Mesendoderm (in vitro differentiated cells): ENCODE measurements at places on chromosomes 11 and 22.

GRCh38 chr11:34585304-34585734 lies 35.6 kb upstream of the EHF start:
- no peaks in the 10 kb centered on the region for H3K4me1 ChIP-seq
- H3K4me3 ChIP-seq: no peak overlapping the region
- no peak overlapping the region for H3K27ac ChIP-seq

DNA sequence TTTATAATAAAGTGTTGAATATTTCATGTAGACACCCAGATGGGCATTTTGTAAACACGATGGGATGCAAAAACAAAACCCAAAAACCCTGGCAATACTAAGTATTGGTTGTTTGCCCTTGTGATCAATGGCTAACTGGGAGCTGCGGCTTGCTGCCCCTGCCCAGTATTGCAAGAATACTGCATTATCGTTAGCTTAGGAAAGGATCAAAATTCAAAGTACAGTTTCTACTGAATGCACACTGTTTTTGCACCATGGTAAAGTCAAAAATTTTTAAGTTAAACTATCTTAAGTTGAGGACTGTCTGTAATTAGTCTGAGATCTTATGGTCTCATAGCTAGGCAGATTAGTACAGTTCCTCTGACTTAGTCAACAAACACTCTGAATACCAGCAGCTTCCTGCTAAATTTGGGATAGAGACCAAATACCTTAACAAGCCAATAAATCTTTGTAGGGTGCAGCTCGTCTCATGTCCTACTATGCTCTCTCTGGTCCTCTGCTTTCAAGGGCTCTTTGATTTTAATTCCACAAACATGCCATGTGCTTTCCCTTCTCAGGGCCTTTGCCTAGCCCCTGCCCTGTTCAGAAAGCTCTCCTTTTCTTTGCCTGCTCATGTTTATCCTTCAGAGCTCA lies 4.0 kb downstream of the CCDC90B start:
- H3K27me3 ChIP-seq: no peaks in the 10 kb centered on the region
- no peaks in the 10 kb centered on the region for H3K36me3 ChIP-seq
- no peak overlapping the region for H3K27ac ChIP-seq
- no peaks in the 10 kb centered on the region for H3K4me1 ChIP-seq
- peak; percentile 18 for DNase-seq

DNA sequence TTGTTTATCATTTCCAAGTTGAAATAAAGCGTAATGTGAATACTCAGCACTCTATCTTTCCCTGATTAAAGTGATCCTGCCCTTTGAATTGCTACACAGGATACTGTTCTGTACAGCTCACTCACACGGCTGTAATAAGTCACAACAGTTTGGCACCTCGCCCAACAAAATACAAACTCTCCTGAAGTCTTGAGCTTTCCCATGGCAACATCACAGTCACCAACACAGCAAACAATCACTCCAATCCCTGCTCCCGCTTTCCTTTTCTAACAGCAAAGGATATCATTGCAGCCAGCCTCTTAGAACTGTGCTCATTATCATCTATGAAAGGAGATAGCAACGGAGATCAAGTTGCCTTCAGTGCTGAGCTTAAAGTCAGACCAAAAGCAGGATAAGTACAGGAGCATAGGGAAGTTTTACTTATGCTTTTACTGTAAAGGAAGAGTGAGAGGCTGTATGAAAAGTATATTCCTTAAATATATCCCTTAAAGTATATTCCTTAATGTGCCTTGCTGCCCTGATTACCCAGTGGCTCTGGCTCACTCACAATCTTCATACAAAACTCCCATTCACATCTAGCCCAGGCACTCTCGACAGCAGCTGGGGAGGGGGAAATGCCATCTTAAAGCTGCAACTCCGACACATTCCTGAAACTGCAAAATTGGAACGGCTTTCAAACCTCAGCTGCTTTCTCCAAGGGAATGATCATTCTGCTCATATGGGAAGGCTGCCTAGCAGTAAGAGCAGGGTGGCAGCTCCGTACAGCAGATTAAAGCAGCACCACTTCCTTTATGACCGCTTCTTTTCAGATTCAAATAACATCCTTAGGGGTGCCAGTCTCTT lies 35.8 kb downstream of the MAML2 start:
- H3K4me3 ChIP-seq: no peak overlapping the region
- H3K36me3 ChIP-seq: no peaks in the 10 kb centered on the region
- peaks cover 1% of the 10 kb centered on the region for H3K4me1 ChIP-seq
- peak overlapping the region; percentile 30 for H3K27ac ChIP-seq

GRCh38 chr11:75346912-75347647 lies 4.4 kb downstream of the ARRB1 start:
- no peak overlapping the region for H3K27ac ChIP-seq
- no peaks in the 10 kb centered on the region for H3K27me3 ChIP-seq
- no peak overlapping the region for H3K4me3 ChIP-seq
- peaks cover 45% of the 10 kb centered on the region for H3K4me1 ChIP-seq

DNA sequence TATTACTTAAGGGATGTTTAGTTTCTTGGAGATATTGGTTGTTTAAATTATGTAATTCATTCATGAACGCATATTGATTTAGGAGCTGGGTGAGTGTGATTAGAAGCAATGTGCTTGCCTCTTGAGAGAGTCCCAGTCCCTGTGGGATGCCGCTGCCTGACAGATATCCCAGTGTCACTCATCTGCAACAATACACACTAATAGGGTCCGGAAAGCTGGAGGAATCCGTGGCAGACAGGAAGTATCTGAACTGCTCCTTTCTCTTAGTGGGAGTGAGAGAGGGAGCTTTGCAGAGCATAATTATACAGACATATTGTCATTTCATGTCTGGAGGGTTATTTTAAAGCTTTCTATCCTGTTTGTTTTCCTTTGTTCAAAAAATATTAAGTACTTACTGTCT lies 17.4 kb downstream of the AMOTL1 start:
- no peaks in the 10 kb centered on the region for H3K36me3 ChIP-seq
- H3K27ac ChIP-seq: no peak overlapping the region
- no peaks in the 10 kb centered on the region for H3K27me3 ChIP-seq
- peaks cover 13% of the 10 kb centered on the region for H3K4me1 ChIP-seq
- H3K4me3 ChIP-seq: no peak overlapping the region

DNA sequence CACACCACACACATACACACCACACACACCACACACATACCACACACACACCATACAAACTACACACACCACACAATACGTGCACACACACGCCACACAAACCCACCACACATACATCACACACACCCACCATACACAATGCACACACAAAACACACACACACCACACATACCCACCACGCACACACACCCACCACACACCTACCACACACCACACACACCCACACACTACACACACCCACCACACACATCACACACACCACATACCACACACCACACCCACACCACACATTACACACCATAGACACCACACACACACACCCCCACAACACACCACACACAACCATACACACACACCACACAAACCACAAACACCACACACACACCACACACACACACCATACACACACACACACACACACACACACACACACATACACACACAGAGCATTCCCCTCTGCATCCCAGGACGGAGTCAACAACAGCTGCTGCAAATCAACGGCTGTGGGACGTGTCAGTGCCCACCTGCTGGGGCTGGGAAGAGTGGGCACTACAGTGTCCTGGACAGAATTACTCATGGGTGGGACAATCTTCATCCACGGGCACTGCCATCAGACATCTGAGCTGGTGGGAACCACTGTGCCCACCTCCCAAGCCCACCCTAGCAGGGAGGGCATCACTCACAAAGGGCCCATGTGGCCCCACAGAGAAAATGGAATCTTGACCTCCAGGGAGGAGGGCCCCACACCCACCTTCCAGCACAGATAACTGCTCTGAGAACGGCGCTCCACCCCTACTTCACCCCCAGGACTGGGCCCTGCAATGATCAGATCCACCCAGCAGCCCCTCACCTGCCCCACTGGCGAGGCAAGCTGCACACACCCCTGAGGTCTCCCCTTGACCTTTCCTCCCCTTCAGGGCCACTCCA lies 8.4 kb downstream of the TP53I11 start:
- no peak overlapping the region for H3K27ac ChIP-seq
- H3K4me1 ChIP-seq: peaks cover 4% of the 10 kb centered on the region
- no peaks in the 10 kb centered on the region for H3K27me3 ChIP-seq
- no peak for DNase-seq
- no peak overlapping the region for H3K4me3 ChIP-seq
- H3K36me3 ChIP-seq: no peaks in the 10 kb centered on the region
